Left ventricle myocardium superior (tissue), 1 donor: ENCODE measurements at places on chromosomes 2 and 18. TPM values are rescaled to one million over a fixed set of nuclear protein-coding genes. Genes with fewer than 3 reads are reported as not detected.

GPR45 gene
- not detected for total RNA-seq

HADHA gene
- total RNA-seq: 800 TPM

AFF3 gene
- 10.0 TPM for total RNA-seq

KCNE4 gene
- 3.0 TPM for total RNA-seq

MAB21L4 gene
- total RNA-seq: not detected

TYMS gene
- 3.8 TPM for total RNA-seq

PRKAG3 gene
- 0.12 TPM for total RNA-seq

OR6B2 gene
- total RNA-seq: not detected

ACADL gene
- total RNA-seq: 0.59 TPM

TTC27 gene
- 8.3 TPM for total RNA-seq

DOK1 gene
- 4.4 TPM for total RNA-seq

FHOD3 gene
- 347 TPM for total RNA-seq

RNF144A gene
- 15.6 TPM for total RNA-seq

TDRD15 gene
- not detected for total RNA-seq

HOXD1 gene
- not detected for total RNA-seq

AMER3 gene
- not detected for total RNA-seq

CNTNAP5 gene
- total RNA-seq: not detected

ASTL gene
- not detected for total RNA-seq

MBOAT2 gene
- total RNA-seq: 15.5 TPM

CHRNG gene
- not detected for total RNA-seq

COL3A1 gene
- 51.8 TPM for total RNA-seq

ANKRD30B gene
- not detected for total RNA-seq

MYL1 gene
- total RNA-seq: not detected

GCKR gene
- not detected for total RNA-seq

CDH19 gene
- 12.1 TPM for total RNA-seq

LBX2 gene
- 0.52 TPM for total RNA-seq

ASB1 gene
- total RNA-seq: 60.2 TPM

RIT2 gene
- total RNA-seq: not detected

CIB4 gene
- not detected for total RNA-seq

FAM98A gene
- total RNA-seq: 72.0 TPM

SERPINB4 gene
- not detected for total RNA-seq

GPR35 gene
- 2.1 TPM for total RNA-seq

RNASEH1 gene
- total RNA-seq: 22.9 TPM

TXNDC2 gene
- total RNA-seq: not detected

STAMBP gene
- total RNA-seq: 27.2 TPM

DBI gene
- total RNA-seq: 315 TPM

BOLL gene
- not detected for total RNA-seq

KCNG2 gene
- total RNA-seq: not detected

ASXL2 gene
- 26.1 TPM for total RNA-seq

DOK6 gene
- total RNA-seq: 15.5 TPM

SKOR2 gene
- not detected for total RNA-seq

C2orf81 gene
- total RNA-seq: 0.79 TPM

FAP gene
- total RNA-seq: 1.3 TPM

MFSD2B gene
- total RNA-seq: not detected

ANTXR1 gene
- total RNA-seq: 28.9 TPM

UPP2 gene
- not detected for total RNA-seq
